Activated gamma-delta T cell treated with anti-CD3 and anti-CD28 coated beads, Interleukin-2, amount 50 U/mL, for 16 hours (primary cell): ENCODE measurements at places on chromosomes 2 and 18.

DNA sequence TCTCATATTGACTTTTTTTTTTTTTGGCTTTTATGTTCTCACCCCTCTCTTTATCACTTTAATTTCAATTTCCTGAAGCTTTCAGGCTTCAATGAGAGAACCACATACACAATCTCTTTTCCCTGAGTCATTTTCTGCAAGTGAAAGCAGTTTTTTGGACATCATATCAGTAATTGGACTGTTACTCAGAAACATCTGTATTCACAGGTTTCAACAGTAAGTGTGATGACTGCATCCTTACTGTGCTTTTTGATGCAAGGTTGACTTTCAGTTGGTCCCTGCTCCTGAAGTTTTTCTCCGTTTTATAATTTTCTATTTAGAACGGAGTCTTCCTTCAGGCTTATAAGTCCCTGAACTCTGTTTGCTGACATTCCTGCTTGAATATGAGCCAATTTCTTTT is 70.5 kb upstream of the CCBE1 start:
- no peak for DNase-seq

- no peak for DNase-seq
Observed at GRCh38 chr2:216044883-216045486, 31.6 kb upstream of the MREG start.

GRCh38 chr2:128032092-128032491 is 4.2 kb upstream of the SAP130 start:
- DNase-seq, result no peak

DNA sequence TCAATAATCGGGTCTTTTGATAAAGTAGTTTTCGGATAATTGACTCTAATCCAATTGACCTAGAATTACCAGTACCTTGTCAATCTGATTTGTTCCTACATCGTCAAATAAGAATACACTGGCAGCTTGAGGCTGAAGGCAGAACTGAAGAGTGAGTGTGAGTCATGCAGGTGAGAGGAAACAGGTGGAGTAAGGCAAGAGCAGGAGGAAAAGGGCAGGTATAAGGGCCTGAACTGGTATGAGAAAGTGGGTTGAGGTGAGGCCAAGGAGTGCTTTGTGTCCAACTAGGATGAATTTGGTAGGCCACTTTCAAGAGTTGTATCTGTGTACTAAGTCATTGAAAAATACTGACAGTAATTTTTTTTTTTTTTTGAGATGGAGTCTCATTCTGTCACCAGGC is 186.0 kb downstream of the ZNF385B start:
- no peak for DNase-seq

GRCh38 chr18:32275221-32275620 is 85.4 kb downstream of the MEP1B start:
- DNase-seq, result no peak

- DNase-seq, result no peak
Observed at GRCh38 chr2:154392256-154392655, 306.2 kb upstream of the KCNJ3 start.

DNA sequence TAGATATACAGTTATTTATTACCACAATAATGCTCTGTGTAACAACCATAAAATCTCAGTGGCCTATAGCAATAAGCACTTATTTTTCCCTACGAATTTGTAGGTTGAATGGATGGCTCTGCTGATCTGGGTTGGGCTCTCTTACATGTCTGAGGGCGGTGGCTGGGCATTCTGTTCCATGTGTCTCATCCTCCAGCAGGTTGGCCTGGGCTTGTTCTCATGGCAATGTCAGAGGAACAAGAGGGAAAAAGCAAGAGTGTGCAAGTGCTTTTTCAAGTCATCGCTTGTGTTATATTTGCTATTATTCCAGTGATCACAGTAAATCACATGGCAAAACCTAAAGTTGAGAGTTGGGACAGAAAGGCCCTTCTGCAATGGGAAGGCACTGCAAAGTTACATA is 30.4 kb upstream of the MYO3B start:
- DNase-seq, result no peak

GRCh38 chr18:9405130-9405529 is 70.2 kb upstream of the RALBP1 start:
- DNase-seq, result no peak

DNA sequence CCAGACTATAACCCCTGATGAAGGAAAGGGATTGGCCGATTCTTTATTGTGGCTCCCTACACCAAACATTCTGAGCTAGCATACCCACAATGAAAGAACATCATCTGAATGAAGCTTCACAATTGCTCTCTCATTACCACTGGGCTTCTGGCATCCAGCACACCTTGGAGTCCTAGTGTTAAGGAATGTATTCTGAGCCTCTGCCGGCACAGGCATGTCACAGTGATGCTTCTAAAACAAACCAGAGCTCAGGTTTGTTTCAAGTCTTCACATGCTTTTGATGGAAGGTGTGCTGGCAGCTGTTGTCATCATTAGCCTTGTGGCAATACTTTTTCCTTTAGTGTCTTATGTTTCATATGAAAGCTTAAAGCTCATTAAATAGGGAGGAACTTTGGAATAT is 76.3 kb upstream of the RBBP8 start:
- DNase-seq, result no peak

- DNase-seq, result no peak
Observed at GRCh38 chr2:168784993-168785392, 17.4 kb upstream of the NOSTRIN start.

DNA sequence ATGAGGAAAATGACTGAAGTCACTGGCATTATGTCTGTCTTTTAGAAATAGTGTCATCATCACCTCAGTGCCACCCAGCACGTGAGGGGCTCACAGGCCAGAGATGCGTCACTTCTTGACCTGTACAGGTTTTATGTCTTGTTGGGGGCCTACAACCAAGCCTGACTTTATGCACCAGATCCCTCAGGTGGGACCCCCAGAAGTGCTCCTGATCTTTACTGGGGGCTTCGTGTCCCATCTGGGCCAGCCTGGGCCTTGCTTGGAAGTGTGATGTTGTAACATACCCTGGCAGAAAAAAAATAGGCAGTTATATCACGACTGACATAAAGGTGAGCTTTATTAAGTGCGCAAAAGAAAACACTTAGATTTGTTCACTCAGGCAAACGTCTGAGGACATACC is 21.5 kb upstream of the GNAL start:
- DNase-seq, result no peak
